Umbilical cord (tissue), 2 donors: ENCODE measurements at places on chromosomes 11 and 22. TPM values are rescaled to one million over a fixed set of nuclear protein-coding genes. Genes with fewer than 3 reads are reported as not detected.

PATE2 gene
- 12.5 TPM for total RNA-seq

DNA sequence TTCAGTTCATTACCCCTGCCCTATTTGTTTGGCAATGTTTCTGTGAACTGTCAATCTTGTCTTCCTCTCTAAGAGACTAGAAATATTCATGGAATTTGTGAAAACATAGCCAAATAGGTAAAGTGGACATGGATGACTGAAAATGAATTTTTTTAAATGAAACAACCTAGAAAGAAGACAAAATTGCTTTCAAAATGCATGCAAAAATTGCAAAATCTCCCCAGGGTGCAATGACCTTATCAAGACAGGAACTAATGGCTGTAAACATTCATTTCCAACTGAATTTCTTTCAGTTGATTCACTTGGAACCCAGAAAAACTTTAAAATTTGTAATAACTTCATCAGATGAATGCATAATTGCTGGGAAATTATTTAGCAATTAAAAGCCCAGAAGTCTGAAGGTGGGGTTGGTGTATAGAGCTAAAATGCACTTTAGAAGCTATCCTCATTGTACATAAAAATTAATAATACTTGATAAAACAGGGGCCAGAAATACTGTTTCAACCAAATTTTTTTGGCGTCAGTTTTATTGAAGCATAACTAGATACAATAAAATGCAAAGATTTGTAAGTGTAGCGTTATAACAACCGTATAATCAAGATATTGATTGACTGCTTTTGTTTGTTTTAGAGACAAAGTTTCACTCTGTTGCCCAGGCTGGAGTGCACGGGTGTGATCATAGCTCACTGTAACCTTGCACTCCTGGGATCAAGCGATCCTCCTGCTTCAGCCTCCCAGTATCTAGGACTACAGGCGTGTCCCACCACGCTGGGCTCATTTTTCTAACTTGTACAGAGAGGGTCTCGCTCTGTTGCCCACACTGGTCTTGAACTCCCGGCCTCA lies 27.6 kb upstream of the SLC35C1 start:
- DNase-seq = no peak

DNA sequence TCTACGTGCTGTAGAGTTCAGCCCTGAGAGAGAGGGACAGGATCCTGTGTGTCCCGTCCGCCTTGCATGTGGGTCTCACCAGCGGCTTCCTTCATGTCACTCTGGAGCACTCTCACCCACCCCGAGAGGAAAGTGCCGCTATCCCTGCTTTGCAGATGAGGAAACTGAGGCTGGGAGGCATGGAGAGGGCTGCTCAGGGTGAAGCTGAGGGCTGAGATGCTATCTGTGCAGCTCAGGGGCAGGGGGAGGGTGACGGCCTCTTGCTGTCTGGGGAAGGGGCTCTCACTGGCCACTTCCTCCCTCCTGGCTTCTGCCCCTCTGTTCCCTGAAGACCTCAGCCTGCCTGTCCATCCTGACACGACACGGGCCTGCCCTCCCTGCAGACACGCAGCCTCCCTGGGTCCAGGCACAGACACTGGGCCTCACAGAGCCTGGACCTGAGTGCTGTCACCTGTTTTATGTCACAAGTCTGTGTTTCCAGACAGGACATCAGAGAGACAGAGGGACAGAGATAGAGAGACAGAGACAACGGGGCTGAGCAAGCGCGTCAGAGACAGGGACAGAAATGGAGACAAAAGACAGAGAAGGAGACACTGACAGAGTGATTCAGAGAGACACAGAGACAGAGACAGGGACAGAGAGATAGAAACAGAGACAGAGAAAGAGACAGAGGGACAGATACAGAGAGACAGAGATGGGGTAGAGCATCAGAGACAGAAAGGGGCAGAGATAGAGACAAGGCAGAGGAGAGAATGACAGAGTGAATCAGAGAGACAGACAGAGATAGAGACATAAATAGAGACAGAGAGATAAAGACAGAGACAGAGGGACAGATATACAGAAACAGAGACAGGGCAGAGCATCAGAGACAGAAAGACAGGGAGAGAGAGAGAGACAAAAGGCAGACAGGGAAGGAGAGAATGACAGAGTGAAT lies 53.1 kb downstream of the MCM5 start:
- DNase-seq = no peak

GRCh38 chr11:70183483-70184176 lies 19.5 kb upstream of the FADD start:
- no peak for DNase-seq

BDNF gene
- 15.4 TPM for total RNA-seq

OR9Q1 gene
- 0.24 TPM for total RNA-seq

DNA sequence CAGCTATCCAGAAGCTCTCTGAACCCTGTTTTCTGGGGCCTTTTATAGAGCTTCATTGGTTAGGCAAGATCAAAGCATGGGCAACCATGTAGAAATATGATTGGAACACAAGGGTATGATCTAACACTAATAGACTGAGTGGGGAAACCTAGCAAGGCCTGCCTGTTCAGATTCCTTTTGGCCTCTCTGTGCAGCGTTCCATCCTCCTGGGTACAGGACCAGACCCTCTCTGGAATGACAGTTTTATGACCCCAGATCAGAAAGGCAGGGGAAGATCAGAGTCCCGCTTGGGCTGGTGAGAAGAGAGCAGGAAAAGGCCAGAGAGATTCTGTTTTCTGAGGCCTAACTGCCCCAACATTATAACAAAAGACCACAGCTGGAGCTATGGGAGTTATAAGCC lies 36.7 kb upstream of the VWA5A start:
- peak; percentile 90 for DNase-seq

GRCh38 chr11:117185736-117186430 lies 7.3 kb downstream of the SIDT2 start:
- DNase-seq = no peak

DNA sequence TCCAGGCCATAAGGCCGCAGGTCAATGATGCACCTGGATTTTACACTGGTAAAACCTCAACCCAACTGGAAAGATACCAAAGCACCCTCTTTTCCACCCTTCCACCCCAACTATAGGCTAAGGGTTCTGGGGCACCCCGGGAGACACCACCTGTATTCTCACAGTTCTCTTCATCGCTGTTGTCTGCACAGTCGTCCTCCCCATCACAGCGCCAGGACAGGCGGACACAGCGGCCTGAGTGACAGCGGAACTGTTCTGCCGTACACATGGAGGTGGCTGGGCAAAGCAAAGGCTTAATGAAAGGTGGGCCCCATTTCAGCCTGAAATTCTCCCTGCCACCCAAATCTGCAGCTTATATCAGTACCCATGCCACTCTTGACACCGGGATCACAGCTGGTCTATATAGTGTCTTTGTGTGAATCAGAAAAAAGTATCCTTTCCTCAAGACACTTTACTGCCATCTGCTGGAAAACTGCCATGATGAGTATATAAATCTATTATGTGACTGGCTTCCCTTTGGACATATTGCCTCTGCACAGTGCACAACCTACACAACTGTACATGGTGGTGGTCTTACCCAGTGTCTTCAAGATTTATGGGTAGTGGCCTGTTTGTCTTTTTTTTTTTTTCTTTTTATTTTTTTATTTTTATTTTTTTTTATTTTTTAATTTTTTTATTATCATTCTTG lies 21.5 kb downstream of the LRP4 start:
- DNase-seq = peak; percentile 40

DNA sequence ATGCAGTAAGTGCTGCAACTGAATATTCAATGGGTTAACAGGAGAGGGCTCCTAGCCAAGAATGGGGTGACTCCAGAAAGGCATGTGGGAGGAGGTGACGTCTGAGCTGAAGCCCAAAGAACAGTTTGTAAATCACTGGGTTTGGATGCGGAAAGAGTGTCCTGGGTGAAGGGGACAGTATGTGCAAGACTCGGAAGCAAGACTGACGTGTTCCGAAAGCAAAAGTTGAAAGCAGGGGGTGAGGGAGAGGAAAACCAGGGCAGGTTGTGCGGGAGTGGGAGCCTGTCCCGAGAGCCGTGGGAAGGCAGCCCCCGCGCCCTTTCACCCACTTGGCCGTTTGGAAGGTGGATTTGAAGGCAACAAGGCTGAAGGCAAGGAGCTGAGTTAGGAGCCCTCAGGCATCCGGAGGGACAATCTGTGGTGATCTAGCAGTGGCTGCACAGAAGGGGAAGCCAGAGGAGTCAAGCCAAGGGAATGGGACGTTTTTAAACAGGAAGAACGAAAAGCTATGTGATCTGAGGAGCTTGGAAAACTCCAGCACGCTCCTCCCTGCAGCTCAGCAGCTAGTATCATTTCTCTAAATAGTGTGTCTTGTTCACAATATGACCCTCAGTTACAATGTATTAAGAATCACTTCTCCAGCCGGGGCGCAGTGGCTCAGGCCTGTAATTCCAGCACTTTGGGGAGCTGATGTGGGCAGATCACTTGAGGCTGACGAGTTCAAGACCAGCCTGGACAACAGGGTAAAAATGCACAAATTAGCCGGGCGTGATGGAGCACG lies 7.7 kb downstream of the SLC25A18 start:
- peak; percentile 70 for DNase-seq

GRCh38 chr11:2767801-2768200 lies 68.0 kb upstream of the KCNQ1OT1 start:
- DNase-seq = no peak

GRCh38 chr11:73323464-73323863 lies 15.4 kb downstream of the ARHGEF17 start:
- DNase-seq = peak; percentile 91

TSPAN18 gene
- total RNA-seq = 20.5 TPM

LUZP2 gene
- 30.3 TPM for total RNA-seq

DNA sequence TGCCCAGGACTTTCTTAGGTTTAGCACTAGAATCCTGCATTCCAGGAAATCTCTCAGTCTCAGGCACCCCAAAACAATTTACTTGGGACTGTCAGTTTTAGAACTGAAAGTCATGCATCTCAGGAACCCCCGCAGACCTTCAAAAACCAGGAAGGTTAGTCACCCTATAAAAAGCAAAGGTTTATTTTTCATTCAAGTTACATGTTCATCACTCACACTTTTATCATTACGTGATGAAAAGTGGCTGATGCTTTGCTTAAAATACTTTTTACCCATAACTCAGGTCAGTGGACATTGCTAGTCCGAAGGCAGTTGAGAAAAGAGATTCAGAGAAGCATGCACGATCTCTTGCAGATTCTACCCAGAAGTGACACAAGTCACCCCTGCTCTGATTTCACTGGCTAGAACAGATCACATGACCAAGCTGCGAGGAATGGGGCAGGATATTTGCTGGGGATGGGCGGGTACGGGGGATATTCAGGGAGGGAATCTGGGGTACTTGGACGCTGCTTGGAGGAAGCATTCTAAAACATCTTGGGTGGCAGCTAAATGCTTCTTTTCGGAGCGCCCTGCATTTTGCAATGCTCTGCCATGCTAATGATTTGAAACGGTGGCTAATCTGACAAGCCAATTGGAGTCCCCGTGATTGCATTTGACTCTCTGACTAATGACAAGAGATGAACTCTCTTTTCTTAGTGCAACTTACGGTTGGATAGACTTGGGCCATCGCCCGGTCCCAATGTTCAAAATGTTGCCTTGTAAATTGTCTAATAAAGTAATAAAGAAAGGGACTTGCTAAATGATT lies 110.2 kb downstream of the MIAT start:
- no peak for DNase-seq

DNA sequence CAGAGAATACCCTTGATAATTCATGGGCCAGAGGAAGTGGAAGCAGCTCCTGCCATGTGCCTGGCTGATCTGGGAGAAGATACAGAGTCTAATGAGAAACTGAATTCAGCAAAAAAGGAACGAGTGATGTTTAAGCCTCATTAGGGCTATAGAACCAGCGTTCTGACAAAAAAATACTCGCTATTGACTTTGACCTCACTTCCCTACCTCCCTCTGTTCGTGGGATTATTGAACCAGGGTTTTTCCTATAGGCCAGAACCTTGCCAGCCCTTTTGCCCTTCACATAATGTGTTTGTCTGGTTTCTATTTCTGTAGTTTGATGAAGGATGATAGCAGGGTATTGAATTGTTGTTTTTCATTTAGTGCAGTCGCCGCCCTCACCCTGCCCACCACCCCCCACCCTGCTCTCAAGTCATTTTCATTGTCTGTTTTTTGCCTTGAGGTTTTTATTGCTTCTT lies 7.6 kb upstream of the RBFOX2 start:
- no peak for DNase-seq

KIF18A gene
- 17.6 TPM for total RNA-seq

DNA sequence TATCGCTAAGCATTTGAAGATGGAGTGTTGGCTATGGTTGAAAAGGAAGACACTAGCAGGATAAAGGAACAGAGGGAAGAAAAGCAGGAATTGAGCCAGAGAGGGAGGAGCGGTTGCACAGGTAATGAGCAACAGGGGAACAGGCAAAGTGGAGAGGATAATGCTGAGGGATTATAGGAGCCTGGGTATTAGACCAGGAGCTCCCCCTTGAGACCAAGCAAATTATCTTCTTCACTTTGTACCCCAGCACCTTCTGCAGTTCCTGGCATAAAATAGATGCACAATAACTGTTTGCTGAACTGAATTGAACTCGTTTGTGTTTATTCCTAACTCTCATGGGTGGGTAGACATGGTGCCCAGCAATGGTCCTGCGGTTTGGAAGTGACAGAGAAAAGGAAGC lies 54.6 kb upstream of the OR5P2 start:
- DNase-seq = no peak

MOGAT2 gene
- 1.9 TPM for total RNA-seq

DNA sequence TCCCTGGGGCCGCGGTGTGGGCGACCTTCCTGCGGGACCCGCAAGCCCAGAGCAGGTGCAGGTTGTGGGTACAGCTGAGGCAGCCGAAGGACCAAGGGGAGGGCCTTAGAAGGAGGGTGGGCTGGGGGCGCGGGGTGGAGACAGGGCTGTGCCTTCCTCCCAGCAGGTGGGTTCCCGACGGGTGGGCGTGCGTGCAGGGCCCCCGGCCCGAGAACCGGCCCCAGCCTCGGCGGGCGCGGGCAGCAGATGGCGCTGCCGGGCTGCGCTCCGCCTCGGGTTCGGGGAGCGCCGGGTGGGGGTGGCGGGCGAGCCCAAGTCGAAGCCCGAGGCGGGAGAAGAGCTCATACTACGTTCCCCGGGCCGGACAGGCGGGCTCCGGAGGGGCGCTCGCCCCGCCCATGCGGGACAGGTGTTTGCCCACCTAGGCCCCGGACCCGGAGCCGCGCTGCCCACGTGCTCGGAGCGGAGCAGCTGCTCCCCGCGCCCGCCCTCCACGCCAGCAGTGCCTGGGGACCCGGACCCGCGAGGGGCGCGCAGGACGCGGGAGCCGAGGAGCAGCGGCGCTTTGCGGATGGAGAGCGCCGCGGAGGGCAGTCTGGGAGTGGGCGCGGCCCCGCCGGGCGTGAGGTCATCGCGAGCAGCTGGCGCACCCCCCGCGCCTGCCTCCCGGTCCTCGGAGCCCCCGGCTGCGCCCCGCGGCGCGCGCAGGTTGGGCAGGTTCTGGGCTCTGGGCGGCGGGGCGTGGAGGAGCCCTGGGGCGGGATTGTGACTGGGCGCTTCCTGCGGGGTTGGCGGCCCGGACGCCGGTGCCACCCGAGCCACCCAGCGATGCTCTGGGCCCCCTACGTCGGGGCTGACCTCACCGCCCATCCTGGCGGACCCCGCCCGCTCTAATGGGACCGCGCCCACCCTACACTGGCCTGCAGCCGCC lies 25.3 kb downstream of the DUSP8 start:
- peak; percentile 48 for DNase-seq
